CD4-positive, CD25-positive, alpha-beta regulatory T cell (primary cell): ENCODE measurements at places on chromosomes 11 and 22.

GRCh38 chr11:120244476-120245365 lies 4.8 kb downstream of the POU2F3 start:
- H3K36me3 ChIP-seq, result no peaks in the 10 kb centered on the region
- no peak overlapping the region for H3K27ac ChIP-seq
- H3K27me3 ChIP-seq, result peaks cover 16% of the 10 kb centered on the region
- no peak overlapping the region for H3K4me3 ChIP-seq
- H3K4me1 ChIP-seq, result peaks cover 7% of the 10 kb centered on the region

- H3K4me1 ChIP-seq, result no peaks in the 10 kb centered on the region
- DNase-seq, result no peak
Measured at GRCh38 chr11:115168229-115168671, 336.0 kb downstream of the CADM1 start.

DNA sequence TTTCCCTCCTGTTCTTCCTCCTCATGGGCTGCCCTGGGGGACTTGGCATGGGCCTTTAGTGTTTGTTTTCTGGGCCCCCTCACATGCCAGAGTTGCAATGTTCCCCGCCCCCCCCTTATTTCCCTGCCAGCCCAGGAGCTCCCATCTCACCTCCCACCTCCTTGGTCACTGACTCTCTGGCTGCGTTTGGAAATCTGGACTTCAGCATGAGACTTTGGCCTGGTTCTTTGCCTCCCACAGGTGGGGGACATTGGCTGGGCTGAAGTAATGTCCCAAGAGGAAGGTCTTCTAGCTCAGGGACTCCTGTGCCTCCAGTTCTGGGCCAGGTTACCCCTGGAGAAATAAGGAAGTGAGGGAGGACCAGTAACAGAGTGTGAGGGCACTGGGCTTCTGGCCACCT lies 7.0 kb downstream of the MTFP1 start:
- no peak overlapping the region for H3K4me3 ChIP-seq
- peaks cover 10% of the 10 kb centered on the region for H3K4me1 ChIP-seq
- DNase-seq, result no peak
- H3K27me3 ChIP-seq, result no peaks in the 10 kb centered on the region

DNA sequence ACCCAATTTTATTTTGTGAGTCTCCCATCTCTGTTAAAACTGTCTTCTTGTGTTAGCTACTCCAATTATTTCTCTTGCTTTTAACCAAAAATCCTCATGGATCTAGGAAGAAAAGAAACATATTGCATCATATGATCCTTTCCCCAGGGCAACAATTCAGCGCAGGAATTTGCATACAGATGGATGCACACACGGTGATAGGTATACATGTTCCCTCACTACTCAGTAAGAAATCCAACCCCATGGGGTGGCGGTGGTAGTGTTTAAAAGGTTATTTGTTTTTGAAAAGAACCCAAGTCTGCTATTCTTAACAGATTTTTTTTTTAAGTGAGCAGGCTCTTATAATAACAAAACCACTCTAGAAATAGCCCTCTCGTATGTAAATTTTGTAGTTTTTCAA lies 4.2 kb upstream of the SYN3 start:
- no peak overlapping the region for H3K27ac ChIP-seq
- H3K36me3 ChIP-seq, result no peaks in the 10 kb centered on the region
- no peaks in the 10 kb centered on the region for H3K4me1 ChIP-seq
- no peak overlapping the region for H3K4me3 ChIP-seq
- H3K27me3 ChIP-seq, result peaks cover under 1% of the 10 kb centered on the region
- DNase-seq, result no peak
